Neuronal stem cell (in vitro differentiated cells): ENCODE measurements at places on chromosomes 7 and 10.

DNA sequence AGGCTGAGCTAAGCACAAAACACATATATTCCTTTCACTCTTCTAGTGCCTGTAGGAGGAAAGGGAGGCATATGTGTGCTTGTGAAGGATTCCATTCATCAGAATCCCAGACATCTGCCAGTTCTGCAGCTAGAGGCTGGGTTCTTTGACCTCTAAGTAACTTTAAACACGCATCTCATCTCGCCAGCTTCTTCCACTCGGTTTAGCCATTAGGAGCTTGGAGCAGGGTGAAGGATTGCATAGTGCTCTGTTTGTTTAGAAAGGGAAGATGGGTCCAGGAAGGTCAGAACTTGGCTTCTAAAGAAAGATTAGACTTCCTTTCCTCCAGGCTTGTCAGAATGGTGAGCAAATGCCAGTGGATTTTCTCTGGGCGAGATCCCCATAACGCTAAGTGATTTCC, 43.6 kb downstream of the HK1 start:
- DNase-seq = no peak

DNA sequence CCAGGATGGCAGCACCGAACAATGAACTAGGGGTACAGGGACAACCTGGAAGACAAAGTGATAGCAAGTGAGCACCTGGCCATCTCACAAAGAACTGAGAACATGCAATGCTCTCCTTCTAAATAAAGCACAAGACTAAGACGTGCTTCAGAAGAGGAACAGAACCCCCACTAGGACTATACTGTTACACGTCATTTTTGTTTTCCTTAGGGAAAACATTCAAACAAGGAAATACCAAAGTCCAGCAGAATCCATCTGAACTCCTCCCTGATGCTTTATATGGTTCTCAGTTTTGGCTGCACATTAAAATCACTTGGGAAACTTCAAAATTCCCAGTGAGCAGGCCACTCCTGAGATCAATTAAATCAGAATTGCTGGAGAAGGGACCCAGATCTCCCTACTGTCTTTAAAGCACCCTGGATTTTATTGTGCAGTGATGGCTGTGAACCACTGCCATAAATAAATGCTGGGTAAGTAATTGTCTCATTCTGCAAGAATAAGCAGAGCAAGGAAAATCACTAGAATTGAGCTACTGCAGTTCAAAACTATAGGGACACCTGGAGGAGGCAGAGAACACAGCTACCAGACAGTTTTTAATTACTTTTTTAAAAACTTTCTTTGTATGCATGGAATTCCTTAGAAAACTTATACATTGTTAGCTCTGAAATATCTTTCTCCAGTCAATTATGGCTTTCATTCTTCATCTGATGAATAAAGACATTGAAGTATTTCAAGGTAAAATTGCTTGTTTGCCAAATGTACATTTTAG, 866.5 kb upstream of the GHITM start:
- no peak for DNase-seq

- no peak for DNase-seq
These were observed 185.7 kb downstream of the KIAA1217 start for GRCh38 chr10:24394461-24395190.

DNA sequence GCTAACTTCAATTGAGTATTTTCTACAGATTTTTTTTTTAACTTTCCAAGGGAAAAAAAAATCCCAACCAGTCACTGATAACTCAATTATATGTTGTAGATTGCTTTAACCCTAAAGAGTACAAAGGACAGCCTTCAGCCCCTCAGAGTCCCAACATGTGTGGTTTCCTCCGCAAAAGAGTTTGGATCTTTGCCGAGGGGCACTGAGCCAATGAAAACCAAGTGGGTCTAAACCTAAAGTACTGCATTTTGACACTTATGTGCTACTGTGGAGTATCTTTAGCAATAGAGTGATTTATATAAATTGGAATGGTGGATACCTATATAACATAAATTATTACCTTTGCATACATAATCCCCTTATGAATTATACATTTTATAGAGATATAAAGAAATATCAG, 91.5 kb downstream of the SEMA3D start:
- DNase-seq = no peak

- no peak for DNase-seq
These were observed 111.1 kb upstream of the GLI3 start for GRCh38 chr7:42348071-42348470.

DNA sequence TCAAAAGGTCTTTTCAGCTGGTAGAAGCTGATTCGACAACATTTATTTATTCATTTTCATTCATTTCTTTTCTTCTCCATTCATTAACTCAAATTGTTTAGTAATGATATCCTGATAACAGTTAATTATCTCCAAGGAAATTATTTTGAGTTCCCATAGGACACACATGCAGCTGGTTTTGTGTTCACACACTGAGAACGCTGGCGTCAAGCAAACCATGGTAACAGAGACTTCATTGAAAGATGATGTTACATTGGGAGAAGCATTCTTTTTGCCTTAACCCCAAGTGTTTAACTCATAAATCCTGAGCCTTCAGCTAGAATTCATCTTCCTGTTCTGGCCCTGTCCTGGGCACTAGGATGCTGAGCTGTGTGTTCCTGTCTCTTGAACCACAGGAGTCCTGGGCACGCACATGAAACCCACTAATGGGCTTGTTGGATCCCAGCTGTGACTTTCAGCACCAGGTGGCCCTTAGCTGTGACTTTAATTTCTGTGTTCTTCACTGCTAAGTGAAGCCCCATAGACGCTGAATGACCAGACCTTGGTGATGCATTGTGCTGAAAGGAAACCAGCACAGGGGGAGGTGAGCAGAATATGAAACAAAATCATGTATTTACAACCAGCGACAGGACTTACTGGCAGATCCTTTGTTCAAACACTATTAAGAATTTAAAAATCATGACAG, 121.5 kb upstream of the PRSS58 start:
- DNase-seq = no peak

DNA sequence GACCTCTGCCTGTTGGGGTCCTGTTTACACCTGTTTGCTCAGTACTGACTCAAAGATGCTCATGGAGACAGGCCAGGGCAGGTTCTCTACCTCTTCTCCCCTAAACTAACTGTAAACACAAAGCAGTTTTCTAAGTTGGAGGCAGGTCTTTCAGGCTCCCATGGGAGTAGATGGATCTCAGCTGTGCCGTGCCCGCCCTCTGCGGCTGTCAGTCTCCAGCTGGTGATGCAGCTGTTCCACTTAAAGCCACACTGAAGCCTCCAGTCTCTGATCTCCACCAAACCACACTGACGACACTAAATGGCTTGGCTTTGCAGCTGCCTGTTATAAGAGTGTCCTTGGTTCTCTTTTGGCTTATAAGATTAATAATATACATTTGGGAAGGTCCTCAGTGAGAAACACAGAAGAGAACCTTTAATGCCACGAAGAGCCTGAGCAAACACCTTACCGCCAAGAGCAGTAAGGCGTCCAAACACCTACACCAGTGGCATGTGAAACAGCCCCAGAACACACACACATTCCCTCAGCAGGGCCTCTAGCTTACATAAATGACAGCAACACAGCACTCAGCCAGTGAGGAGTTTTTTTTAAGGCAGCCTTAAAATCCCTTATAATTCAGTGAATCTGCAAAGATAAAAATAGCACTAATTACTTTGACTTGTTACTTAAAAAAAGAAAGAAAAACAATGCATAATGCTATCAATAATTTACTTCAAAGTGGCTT, 60.4 kb upstream of the KCNIP2 start:
- DNase-seq = no peak

- no peak for DNase-seq
These were observed 51.0 kb upstream of the WAC start for GRCh38 chr10:28481968-28482367.

DNA sequence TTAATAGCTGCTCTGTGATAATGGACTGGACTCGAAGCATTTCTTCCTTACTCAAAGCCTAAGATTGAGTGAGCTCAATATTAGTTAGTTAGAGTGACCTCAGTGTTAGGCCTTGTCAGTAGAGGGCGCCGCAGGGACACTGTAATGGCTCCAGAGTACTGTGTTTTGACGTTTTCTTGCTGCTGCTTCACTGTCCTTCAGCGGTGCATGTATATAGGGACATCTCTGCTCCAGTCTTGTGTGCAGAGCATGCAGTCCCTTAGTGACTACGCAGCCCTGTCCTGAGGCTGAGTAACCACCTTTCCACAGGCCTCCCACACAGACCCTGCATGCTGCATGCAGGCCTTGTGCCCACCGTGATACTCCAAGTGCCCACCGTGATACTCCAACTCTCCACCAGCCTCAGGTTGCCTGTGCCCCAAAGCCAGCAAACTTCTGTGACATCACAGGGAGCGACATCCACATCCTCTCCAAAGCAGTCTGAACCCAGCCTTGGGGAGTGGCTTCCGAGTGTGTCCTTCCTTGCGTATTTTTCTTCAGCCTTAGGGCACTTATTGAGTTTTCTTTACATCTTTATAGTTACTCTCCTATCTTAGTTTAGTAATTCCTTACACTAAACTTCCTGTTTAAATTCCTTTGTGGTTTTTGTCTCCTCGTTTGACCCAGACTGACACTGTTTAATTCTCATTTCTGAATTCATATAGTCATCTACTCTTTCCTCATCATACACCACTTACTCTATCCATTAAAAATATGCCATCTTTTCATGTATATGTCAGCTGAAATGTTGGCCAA, 118.2 kb downstream of the JAZF1 start:
- peak; percentile 54 for DNase-seq

- no peak for DNase-seq
These were observed 288.4 kb upstream of the LRRTM3 start for GRCh38 chr10:66637273-66638036.

DNA sequence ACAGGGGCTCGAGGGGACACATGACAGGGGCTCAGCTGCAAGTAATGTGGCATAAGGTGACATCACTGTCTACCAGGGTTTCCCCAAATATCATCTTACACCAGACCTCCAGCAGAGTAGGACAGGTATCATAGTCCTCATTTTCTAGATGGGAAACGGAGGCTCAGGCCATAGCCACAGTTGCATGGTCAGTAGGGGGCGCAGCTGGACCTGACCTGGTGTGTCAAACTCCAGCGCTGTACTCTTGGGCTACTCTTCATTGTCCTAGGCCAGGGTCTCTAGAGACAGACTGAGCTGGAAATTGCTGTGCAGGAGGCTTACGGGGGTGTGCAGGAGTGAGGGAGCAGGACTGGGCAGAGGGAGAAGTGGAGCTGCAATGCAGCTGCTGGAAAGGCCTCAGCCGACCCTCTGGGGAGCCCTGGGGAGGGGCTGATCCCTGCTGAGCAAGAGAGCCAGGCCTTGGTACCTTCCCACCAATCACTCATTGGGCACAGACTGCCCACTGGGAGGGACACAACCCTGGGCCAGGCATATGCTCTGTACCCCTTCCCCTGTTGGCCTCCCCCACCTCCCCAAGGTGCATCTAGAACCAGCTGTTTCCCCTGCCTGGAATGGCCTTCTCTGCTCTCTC, 89.9 kb downstream of the CDH23 start:
- DNase-seq = peak; percentile 61

GRCh38 chr10:49191349-49191748, 3.2 kb upstream of the TMEM273 start:
- no peak for DNase-seq

- DNase-seq = no peak
These were observed 215.8 kb upstream of the FZD8 start for GRCh38 chr10:35857860-35858259.

DNA sequence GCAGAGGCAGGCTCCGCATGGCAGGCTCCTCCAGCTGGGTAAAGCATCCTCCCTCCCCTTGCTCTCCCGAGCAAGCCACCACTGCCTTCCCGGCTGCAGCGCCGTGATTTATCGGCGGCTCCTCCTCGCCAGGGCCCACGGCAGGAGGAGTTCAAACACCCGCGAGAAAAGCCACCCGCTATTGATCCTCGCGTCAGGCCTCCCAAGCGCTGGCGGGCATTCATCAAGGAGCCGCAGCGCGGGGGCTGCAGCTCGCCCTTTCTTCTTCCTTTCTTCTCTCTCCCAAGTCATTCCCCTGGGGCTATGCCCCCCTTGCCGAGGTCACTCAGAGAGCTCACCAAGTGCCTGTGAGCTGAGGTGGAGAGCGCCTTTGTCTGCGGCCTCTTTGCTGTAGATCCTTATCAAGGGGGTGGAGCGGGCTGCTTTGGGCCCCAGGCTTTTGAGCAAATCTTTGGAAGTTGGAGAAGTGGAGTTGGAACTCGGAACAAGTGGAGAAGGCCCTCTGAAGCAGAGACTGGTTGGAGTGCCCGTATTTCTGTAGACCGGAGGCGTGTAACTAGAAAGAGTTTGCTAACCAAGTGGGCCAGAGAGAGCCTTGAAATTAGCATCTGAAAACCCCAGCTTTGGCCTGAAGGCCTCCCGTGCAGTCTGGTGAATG, 107.2 kb upstream of the PPIF start:
- peak; percentile 83 for DNase-seq

GRCh38 chr7:113140956-113141355, 22.6 kb upstream of the SMIM30 start:
- DNase-seq = no peak

DNA sequence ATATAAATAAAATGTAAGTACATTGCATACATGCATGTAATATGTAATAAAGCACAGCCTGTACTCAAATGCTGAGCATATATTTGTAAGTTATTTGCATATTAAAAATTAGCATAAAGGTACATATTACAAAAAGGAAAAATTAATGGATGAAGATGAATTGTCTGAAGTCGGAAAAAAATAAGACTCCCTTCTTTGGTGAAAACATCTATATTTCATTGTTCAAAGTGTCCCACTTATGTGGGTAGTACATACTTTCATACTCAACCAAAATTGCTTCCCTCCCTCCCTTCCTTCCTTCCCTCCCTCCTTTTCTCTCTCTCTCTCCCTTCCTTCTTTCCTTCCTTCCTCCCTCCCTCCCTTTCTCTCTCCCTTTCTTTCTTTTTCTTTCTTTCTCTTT, 498.1 kb downstream of the MAGI2 start:
- DNase-seq = no peak

- DNase-seq = no peak
These were observed 106.6 kb downstream of the ADCY1 start for GRCh38 chr7:45680776-45681175.

DNA sequence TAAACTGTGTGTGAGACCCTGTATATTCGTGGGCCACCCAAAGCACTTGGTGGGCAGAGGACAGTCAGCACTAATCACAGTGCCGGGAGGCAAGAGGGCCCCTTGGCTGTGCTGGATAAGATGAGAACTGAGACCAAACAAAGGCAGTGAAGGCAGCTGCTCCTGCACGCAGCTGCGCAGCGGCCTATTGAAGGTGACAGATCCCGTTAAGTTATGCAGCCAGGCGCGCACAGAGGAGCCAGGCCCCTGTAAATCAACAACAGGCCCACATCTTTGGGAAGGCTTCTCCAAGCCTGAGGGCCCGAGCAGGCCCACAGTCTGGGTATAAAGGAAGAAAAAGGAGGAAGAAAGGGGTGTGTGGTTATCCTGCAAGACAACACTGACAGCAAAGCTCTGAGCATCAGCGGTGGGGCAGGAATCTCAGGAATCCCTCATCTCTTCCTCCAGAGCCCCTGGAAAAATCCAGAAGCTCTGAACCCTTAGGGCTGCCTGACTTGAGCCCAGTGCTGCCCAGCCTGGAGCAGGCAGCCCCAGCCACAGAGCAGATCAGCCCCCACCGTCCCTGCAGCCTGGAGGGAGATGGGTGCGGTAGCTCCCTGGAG, 154.2 kb downstream of the ARHGAP12 start:
- peak; percentile 56 for DNase-seq

- DNase-seq = no peak
These were observed 126.7 kb upstream of the PRSS58 start for GRCh38 chr7:142384493-142384922.
